ENCODE measurements at places on chromosomes 7 and 10.

DNA sequence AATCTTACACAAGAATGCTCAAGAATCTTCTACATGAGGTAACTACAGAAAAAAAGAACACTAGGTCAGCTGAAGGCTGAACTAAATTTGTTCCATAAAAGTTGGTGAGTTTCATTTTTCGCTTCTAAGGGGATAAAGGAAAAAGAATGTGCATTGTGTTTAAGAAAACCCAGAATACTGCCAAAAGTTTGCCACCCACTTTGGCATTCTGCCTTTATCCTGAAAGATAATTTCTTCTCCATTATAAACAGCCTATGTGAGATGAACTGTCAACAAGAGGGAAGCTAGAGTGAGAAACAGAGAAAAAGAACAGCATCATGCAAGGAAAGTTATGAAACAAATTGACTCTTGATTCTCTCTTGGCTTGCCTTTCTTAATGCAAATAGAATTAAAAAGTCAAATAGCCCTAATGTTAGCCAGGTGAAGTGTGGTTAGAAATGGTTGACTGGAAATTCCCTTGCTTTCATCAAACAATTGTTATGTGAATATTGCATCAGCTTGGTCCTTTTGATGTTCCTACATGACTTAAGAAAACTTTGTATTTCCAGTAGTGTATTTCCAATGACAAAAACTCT is 25.8 kb downstream of the STEAP1 start:
- no peak for DNase-seq

- no peak for DNase-seq
Observed at GRCh38 chr7:158273138-158273651, 314.4 kb downstream of the PTPRN2 start.

GRCh38 chr7:80139236-80139635 is 4.6 kb downstream of the GNAI1 start:
- DNase-seq, result no peak

GRCh38 chr10:36840788-36841187 is 284.6 kb upstream of the ANKRD30A start:
- DNase-seq, result no peak

DNA sequence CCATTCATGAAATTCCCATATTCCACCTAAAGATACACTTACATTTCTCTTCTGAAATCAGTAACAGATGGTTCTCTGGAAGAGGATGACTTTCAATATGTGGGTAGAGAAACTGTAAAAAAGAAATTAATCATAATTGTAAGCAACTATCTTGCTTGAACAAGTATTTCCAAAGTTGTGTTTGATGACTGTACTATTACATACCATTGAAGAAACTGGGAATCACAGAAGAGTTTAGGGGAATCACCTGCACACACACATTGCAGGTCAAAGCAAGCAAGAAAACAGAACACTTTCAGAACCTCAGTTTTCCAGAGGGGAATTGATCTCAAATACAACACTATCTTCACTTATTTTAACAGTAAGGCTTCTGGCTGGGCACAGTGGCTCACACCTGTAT is 33.6 kb downstream of the GSAP start:
- DNase-seq, result no peak

DNA sequence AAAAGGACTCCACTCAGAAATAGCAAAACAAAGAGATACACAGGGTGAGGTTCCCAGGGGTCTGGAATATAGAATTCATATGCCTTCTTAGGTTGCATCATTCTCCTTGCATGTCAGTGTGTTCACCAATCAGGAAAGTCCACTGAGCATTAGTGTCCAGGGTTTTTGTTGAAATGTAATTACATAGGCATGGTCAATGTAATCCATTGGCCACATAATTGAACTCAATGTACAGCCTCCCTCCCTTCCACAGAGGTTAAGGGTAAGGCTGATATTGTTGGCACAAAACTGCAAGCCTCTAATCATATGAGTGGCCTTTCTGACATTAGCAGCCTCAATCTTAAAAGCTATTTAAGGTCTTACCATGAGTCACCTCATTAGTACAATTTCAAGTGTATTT is 736.1 kb upstream of the VSTM2A start:
- DNase-seq, result no peak

GRCh38 chr7:158706710-158707590 is 2.3 kb upstream of the NCAPG2 start:
- no peak for DNase-seq

DNA sequence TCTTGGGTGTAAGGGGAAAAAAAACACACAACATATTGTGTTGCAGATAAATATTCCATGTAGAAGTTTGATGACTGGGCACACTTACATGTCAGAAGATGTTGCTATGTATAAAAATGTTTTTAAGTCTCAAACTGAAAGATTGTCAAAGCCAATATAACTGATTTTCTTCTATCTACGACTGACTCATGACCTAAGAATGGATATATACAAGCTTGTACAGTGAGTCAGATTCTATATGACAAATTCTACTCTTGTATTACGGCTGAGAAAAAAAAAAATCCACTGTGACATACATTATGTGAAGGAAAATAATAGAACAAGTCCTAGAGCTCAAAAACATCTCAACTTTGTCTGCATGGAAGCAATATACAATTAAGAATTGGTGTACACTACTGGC is 343.0 kb upstream of the PCDH15 start:
- DNase-seq, result no peak

DNA sequence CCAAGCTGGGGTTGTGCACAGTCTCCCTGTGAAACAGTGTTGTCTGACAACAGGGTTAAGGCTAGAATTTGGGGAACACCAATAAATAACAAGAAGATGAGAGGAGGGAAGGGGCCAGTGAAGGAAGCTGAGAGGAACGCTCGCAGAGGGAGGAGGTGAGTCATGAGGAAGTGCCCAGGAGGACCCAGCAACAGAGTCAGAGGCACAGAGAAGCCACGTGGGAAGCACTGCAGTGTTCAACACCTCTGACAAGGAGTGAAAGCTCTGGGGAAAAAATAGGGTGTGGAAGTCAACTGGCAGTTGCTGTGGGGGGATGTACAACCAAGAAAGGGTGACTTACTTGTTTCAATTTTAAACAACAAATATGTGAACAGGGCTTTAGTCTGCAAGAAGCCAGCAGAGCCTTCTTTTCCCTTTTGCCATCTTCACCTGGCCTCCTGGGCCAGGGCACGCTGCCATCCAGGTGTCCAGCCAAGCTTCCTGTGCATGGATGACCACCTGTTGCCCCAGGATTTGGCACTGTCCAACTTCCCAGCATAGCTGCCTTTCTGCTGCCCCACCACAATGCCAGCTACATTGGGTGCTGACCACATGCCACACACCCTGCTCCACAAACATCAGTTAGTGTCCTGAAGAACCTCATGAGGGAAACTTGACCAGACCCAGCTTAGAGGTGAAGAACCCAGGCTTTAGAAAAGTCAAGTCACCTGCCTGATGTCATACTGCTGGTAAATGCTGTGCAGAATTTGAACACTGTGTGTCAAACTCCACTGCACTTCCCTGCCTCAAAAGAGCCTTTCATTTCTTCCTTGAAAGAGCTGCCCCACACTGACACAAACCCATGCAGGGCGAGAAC is 69.6 kb downstream of the ATXN7L1 start:
- no peak for DNase-seq

GRCh38 chr10:27494116-27494805 is 9.8 kb upstream of the RAB18 start:
- no peak for DNase-seq

DNA sequence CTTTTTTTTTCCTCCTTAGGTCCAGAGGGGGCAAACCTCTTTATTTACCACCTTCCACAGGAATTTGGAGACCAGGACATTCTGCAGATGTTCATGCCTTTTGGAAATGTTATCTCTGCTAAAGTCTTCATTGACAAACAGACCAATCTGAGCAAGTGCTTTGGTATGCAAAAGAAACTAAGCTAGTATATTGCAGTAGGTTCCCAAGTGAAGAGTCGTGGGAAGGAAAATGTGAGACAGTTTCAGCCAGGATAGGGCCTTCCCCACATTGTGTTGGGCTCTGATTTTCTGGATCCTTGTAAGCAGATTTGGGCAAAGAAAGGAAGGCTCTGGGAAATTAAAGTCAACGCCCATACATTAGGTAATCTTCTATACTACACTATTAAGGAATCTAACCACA is 285.6 kb downstream of the USP6NL start:
- no peak for DNase-seq

GRCh38 chr10:132057191-132057681 is 8.5 kb upstream of the JAKMIP3 start:
- DNase-seq, result no peak

DNA sequence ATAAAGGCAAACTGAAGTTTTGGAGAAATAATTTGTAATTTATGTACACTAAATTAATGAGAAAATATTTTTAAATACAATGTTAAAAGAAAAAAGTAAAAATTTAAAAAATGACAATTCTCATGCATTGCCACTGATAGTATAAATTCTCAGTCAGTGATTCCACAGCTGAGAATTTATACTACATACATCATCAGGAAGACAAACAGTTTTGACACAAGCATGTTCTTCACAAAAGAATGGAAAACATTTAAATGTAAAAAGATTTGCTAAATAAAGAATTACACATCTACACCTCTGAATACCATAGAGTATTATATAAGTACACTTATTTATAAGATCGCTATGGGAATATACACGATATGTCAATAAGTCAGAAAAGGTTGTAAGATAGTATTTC is 101.1 kb upstream of the LAMB4 start:
- DNase-seq, result no peak
